ENCODE measurements at places on chromosomes 13 and 19. TPM values are rescaled to one million over a fixed set of nuclear protein-coding genes. Genes with fewer than 3 reads are reported as not detected.

DNA sequence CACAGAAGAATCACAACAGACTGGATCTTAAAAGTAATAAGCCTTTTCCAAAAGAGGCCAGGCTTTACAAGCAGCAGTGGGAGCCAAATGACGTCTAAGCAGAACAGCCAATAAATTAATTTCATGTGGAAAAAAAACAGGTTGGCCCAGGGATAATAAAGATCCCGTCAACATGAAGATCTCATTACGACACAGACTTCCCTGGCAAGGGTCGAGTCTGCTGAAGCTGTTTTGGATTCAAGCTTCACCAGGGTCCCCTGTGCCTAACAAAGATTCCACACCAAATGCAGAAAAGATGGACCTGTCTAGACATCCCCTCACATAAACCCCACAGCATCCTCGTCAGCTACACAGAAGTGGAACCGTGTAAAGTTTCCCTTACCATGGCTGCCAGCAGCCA is 215.1 kb upstream of the ZNF507 start:
- no peak for DNase-seq

The TMEM150B gene
- total RNA-seq, result 1.2 TPM

The ZNF835 gene
- total RNA-seq, result 7.3 TPM

- no peak for DNase-seq
Observed at GRCh38 chr19:34712395-34713261, 21.4 kb upstream of the ZNF181 start.

DNA sequence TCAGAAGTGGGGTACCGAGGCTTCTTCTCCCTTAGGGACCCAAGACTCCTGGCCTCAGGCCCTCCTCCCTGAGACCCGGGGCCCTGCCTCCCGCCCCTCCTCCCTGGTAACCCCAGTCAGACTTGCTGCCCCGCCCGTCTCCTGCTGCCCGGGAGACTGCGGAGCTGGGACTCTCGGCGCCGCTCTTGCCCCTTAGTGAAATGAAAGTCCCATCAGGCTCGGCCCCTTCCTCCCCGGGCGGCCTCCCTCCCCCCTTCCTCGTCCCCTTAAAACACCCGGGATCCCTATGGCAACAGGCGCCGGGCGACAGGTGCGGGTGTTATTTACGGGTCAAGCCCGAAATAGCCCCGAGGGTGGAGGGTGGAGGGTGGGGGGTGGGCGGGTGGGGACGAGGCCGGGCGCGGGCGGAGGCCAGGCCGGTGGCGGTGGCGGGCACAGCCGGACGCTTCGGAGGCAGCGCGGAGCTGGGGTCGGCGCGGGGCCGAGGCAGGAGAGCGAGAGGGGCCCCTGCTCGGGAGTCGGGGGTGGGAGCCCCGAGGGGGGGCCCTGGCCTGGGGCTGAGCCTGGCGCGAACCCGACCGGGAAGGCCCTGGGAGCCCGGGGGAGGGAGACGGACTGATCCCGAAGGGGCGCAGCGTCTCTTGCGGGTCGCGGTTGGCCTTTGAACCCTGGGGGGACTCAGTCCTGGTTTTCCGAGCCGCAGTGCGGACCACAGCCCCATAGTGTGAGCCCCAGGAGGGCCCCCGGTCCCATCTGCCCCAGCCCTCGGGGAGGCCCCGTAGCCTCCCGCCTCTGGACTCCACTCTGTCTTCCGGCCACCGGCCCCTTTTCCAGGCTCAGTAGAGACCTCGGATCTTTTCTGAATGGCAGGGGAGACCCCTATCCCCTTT is at the start of gene CACNG6:
TSS of gene CACNG6 (plus strand) at position 414 of the 890 bp plus-strand sequence. CDS start 1,241 bp downstream, outside the sequence.
- no peak for DNase-seq

All from Right ventricle myocardium inferior (tissue), 1 donor.